ENCODE measurements at places on chromosomes 6 and 20. TPM values are rescaled to one million over a fixed set of nuclear protein-coding genes. Genes with fewer than 3 reads are reported as not detected.
A peak's percentile ranks its signal among the peaks of the same experiment; 100 is the strongest.

The CLVS2 gene
- total RNA-seq: not detected

The FAM210B gene
- total RNA-seq: 53.5 TPM

The SLC22A16 gene
- total RNA-seq: not detected

The COL9A3 gene
- total RNA-seq: not detected

The SIGLEC1 gene
- total RNA-seq: not detected

The TAGAP gene
- not detected for total RNA-seq

The MCM3 gene
- total RNA-seq: 29.7 TPM

The SLC17A3 gene
- not detected for total RNA-seq

The PEX7 gene
- total RNA-seq: 7.3 TPM

The CST3 gene
- 296 TPM for total RNA-seq

The NKX2-4 gene
- total RNA-seq: not detected

The PERP gene
- total RNA-seq: 44.5 TPM

The TSHZ2 gene
- total RNA-seq: not detected

- no peak for DNase-seq
Observed at GRCh38 chr6:74757813-74758212, 448.0 kb downstream of the COL12A1 start.

DNA sequence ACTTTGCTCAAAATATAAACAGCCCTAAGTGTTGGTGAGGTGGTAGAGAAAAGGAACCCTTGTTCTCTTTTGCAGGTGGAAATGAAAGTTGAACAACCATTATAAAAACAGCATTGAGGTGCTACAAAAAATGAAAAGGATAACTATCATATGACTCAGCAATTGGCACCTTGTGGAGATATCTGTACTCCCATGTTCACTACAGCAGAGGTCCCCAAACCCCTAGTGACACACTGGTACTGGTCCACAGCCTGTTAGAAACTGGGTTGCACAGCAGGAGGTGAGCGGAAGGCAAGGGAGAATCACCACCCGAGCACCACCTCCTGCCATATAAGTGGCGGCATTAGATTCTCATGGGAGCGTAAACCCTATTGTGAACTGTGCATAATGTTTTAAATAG lies 267.4 kb upstream of the THEMIS start:
- no peak for DNase-seq

DNA sequence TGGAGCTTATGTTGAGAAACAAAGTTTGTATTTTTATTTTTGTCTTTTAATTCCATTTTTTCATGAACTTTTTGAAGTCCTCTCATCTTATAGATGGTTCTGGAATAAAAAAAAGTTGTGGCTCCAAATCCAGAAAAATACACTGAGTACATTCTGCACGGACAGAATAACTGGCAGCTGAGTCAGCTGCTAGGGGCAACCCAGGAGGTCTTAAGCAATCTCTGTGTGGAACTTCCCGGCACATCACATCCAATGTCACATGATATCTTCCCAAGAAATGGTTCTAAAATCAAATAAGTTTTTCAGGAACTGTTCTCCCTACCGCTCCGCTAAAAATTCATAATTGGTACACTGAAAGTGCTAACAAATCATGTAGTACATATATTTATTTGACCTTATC lies 29.8 kb downstream of the SLC13A3 start:
- DNase-seq: no peak

DNA sequence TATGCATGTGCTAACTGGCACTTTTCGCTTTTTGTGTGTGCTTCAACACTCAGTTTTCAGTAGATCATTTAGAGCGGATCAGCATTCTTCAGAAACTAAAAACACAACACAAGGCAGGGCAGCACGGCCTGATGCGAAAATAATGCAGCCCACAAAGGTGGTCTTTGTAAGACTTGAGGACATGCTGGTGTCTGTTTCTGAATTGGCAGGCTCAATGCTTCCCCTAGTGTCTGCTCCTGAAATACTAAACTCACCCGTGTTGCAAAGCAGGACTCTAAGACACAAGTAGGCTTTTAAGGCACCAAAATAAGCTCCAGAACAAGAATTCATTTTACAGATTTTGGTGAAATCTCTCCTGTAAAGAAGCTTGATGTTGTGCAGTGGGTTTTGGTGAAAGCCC lies 676.5 kb downstream of the TENT5A start:
- DNase-seq: no peak

DNA sequence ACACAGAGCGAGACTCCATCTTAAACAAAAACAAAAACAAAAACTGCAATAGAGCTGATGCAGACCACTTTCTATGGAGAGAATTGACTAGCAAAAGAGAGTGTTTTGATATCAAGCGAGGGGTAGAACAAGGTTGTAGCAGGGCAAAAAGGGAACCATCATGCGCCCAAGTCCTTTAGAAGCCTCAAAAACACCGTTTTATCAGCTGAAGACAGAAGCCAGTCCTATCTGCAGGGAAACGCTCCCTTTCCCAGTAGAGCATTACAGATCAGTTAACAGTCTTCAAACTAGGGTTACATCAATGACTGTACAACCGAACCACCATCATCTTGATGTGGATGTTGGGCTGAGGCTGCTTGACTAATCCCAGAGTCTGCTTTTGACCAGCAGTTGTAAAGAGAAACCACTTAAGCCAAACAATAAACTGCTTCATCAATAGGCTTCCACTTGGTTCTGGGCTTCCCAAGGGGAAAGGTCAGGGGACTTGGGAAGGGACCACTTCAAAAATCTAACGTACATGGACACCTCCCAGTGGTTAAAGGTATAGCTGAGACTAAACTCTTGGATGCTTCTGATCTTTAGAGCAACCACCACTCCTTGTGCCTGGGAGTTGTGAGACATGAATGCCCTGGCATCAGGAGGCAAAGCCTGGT lies 59.6 kb upstream of the SPDEF start:
- no peak for DNase-seq

GRCh38 chr6:40880906-40881305 lies 158.1 kb downstream of the UNC5CL start:
- DNase-seq: no peak

- no peak for DNase-seq
Observed at GRCh38 chr20:59194023-59194935, 30.7 kb downstream of the ZNF831 start.

DNA sequence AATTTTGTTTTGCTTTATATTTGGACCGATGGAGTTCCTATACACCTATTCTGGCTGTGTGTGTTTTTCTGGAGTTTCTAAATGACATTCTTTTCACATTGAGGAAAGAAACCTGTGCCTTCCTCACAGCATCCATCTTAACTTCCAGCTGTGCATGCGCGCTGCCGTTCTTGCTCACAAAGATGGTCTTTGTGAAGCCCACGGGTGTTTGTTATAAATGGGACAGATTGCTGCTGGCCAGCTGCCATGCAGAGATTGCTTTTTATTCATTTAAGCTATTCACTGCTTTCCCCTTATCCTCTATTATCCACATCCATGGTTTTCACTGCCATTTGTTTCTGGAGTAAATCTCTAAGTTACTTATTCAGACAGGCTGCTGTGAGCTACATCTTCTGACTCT lies 54.2 kb downstream of the SYNDIG1 start:
- no peak for DNase-seq

GRCh38 chr6:13045676-13046075 lies 282.7 kb downstream of the TBC1D7 start:
- no peak for DNase-seq

- peak; percentile 31 for DNase-seq
Observed at GRCh38 chr20:57464642-57465211, 60.2 kb downstream of the CTCFL start.

GRCh38 chr20:33433465-33434234 lies 9.9 kb downstream of the SNTA1 start:
- no peak for DNase-seq

GRCh38 chr20:59207742-59208357 lies 44.2 kb downstream of the ZNF831 start:
- DNase-seq: peak; percentile 10

- DNase-seq: no peak
Observed at GRCh38 chr6:82057846-82058554, 189.5 kb downstream of the IBTK start.

DNA sequence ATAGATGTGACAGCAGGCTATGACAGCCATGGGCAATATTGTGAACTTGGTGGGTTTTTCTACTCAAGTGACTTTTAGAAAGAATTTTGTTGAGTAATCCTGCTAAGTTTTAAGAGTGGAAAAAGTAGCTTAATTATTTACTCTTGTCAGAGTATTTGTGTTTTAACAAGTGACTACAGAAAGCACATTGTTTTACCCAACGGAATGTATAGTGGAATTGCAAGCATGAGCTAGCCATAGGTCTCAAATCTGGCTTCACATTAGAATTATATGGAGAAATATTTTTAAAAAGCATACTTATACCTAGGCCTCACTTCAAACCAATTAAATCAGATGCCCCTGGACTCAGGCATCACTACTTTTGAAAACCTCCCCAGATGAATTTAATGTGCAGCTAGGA lies 35.5 kb upstream of the GOPC start:
- no peak for DNase-seq

GRCh38 chr20:20621195-20621594 lies 91.2 kb downstream of the RALGAPA2 start:
- no peak for DNase-seq

DNA sequence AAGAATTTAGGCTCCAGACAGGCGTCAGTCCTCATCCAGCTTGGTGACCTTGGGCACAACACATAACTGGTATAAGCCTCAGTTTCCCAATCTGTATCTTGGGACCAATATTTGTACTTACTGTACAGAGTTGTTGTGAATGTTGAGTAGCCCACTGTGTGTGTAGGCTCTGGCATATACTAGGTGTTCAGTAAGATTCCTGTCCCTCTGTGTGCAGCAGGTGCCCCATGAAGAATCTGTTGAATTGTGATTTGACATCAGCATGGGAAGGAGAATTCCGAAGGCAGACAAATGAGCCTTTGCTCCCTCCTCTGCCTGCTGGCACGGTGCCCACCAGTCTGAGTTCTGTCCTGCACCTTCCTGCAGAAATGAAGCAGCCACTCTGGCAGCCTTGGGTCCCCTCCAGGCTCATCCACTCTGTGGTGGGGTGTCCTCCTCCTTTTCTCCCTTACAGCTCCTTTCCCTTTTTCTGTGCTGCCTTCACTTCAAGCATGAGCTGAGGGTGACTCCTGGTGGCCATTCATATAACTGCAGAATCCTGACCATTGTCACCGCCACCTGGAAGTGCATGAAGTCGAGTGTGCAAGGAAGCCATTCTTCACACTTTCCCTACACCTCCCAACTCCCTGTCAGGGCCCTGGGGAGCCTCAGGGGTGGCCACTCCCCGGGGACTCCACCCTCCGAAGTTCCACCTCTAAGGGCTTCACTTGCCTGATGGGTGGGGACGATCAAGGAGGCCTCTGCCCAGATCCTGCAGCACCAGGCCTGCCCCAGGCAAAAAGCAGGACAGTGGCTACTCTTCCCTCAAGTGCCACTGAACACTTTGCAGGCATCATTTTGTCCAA lies 48.2 kb downstream of the MRPL14 start:
- DNase-seq: peak; percentile 57

DNA sequence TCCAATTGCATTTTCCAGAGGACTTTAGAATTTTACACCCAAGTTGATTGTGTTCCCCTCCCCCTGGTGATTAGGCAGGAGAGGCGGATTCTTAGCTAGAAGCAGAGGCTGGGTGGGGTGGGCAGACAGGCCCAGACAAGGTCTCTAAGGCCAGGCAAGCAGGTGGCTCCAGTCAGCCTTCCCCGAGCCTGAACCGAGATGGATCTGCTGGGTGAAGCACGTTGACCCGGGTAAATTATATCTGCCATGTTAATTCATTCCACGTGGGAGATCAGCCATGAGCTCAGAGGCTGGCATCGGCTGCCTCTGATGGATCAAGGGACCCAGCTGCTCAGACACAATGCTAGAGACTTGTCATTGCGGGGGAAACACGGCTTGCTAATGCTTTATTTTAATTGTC lies 159.5 kb upstream of the MAFB start:
- DNase-seq: no peak

DNA sequence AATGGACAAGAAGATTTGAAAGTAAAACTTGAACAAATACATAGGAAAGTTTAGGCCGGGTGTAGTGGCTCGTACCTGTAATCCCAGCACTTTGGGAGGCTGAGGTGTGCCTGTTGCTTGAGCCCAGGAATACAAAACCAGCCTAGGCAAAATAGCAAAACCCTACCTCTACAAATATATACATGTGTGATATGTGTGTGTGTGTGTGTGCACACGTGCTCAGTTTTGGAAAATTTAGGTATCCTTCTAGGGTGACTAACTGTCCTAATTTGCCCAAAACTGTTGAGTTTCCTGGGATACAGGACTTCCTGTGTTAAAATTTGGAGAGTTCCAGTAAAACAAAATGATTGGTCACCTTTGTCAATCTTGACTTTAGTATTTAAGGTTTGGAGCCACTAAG lies 503.2 kb downstream of the PKHD1 start:
- no peak for DNase-seq

DNA sequence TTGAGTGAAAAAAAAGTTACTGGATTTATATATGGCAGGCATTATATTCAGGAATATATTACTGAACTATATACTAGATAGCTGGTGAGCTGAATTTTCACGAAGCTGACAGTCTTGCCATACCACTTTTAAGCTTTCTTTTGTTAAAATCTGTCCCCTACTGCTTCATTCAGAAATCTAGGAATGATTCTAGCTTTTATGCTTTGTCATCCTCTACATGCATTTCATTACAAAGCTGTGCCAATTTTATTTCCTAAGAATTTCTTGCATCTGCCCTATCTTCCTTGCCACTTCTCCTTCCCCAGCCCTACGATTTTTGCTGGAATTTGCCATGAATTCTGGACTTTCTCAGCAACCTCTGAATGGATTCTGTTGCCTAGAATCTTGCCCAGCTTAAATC lies 158.5 kb upstream of the ADGRB3 start:
- DNase-seq: no peak

DNA sequence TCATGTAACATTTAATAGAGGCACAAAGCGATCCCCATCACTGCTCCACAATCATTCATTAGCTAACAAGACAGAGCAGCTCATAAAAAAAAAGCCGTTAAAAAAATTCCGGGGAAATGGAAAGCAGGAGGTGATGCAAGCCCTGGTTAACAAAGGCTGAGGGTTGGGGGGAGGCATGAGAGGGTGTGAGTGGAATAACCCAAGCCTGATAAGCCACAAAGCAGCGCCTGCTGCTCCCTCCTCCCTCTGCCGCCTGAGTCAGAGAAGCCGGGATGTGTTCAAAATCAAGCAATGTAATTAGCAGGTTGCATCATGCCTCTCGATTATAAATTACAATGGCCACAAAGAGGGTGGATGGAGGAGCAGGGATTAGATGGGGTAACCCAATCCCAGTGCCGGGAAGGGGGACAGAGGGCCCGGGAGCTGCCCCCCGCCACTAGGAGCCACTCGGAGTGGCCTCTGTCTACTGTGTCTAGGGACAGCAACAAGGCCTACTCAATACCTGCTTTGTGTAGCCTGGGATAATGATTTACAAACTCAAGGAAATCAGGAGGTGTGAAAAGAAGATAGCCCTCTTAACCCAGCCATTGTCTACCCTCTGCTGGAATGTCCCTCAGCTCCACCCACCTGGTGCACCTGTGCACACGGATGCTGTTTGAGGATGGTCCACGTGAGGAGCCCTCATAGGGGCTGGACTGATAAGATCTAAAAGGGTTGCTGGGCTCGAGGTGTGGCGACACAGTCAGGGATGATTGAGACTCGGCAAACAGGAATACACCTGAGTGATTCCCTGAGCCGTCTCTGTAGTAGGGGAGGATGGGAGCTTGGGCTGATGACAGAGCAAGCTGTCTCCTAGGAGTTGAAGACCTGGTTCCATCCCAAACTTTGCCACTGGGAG lies 156.9 kb downstream of the VEGFA start:
- DNase-seq: peak; percentile 69

- DNase-seq: no peak
Observed at GRCh38 chr6:108841377-108841855, 6.8 kb upstream of the ARMC2 start.

GRCh38 chr6:157767775-157768156 lies 55.3 kb upstream of the SNX9 start:
- DNase-seq: no peak

- peak; percentile 28 for DNase-seq
Observed at GRCh38 chr6:85460921-85461797, 11.3 kb downstream of the NT5E start.

GRCh38 chr20:62178316-62179161 lies 4.3 kb upstream of the MTG2 start:
- no peak for DNase-seq
